ENCODE measurements at places on chromosomes 1 and 21. TPM values are rescaled to one million over a fixed set of nuclear protein-coding genes. Genes with fewer than 3 reads are reported as not detected.

- H3K27me3 ChIP-seq: peaks cover 1% of the 10 kb centered on the region
- H3K4me1 ChIP-seq: peaks cover 3% of the 10 kb centered on the region
- no peak overlapping the region for H3K4me3 ChIP-seq
- no peak overlapping the region for H3K27ac ChIP-seq
- H3K36me3 ChIP-seq: no peaks in the 10 kb centered on the region
Observed at GRCh38 chr1:211483896-211484612, 7.9 kb downstream of the RD3 start.

GRCh38 chr1:214514032-214514818, 37.2 kb downstream of the PTPN14 start:
- no peak overlapping the region for H3K4me3 ChIP-seq
- H3K27me3 ChIP-seq: no peaks in the 10 kb centered on the region
- DNase-seq: no peak
- H3K4me1 ChIP-seq: peaks cover 6% of the 10 kb centered on the region

TXLNA gene
- 8.9 TPM for polyA plus RNA-seq

GRCh38 chr1:93495911-93496310, 48.0 kb downstream of the FNBP1L start:
- H3K4me1 ChIP-seq: no peaks in the 10 kb centered on the region
- H3K36me3 ChIP-seq: no peaks in the 10 kb centered on the region
- H3K27ac ChIP-seq: no peak overlapping the region
- H3K4me3 ChIP-seq: no peak overlapping the region

DNA sequence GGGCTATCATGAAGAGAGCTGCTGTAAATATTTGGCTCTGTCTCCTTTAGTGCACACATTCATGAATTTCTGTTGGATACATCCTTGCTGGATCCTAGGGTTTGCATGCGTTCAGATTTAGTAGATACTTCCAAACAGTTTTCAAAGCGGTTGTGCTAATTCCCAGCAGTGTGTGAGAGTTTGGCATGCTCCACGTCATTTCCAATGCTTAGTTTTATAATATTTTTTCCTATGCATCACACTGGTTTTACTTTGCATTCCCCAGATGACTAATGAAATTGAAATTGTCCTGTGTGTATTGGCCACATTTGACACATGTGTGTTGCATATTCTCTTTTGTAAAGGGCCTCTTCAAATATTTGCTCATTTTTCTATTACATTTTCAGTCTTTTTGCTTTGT, 18.5 kb upstream of the AADACL3 start:
- no peak overlapping the region for H3K4me3 ChIP-seq
- no peaks in the 10 kb centered on the region for H3K27me3 ChIP-seq
- H3K36me3 ChIP-seq: no peaks in the 10 kb centered on the region
- DNase-seq: no peak
- H3K27ac ChIP-seq: no peak overlapping the region
- no peaks in the 10 kb centered on the region for H3K4me1 ChIP-seq

- H3K4me3 ChIP-seq: no peak overlapping the region
- H3K4me1 ChIP-seq: no peaks in the 10 kb centered on the region
- DNase-seq: no peak
Observed at GRCh38 chr1:183140633-183141032, 45.4 kb upstream of the LAMC2 start.

GRCh38 chr1:91031081-91031480, 9.2 kb upstream of the ZNF644 start:
- H3K4me3 ChIP-seq: no peak overlapping the region
- H3K27ac ChIP-seq: no peak overlapping the region
